Activated CD8-positive, alpha-beta T cell treated with anti-CD3 and anti-CD28 coated beads, Interleukin-2, amount 10 ng/mL, durations not matched to agents 7 days and 5 days (primary cell): ENCODE measurements at places on chromosomes 5 and 9.

GRCh38 chr9:20208961-20209371, 413.3 kb downstream of the MLLT3 start:
- no peak for DNase-seq

DNA sequence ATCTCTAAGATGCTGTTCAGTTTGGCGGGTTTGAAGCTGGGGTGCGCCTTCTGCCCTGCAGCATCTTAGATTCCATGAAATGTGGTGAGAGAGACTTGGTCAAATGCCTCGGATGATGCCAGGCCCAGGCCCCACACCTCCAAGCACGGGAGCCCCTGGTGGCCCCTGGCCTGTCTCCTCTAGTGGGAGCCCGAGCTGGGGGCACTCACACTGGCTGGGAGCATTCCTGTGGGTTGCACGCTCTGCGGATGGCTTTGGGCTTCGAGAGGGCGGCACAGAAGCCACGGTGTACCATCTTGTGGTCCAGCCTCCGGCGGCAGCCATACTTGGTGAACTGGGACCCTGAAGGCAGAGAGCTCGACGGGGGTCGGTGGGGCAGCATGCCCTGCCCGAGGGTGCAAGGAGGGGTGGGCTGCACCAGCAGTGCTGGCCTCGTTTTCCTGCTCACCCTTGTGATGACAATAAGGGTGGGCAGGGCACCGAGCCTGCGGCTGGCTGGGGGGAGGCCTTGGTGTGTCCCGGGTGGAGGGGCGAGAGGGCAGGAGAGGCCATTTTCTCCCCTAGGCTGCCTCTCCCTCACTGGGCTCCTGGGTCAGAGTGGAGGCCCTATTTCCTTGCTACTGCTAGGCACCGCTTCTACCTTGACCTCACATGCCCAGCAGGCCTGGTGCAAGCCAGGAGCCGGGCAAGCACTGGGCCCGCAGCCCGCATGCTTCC, 65.8 kb downstream of the ZNF354C start:
- no peak for DNase-seq

DNA sequence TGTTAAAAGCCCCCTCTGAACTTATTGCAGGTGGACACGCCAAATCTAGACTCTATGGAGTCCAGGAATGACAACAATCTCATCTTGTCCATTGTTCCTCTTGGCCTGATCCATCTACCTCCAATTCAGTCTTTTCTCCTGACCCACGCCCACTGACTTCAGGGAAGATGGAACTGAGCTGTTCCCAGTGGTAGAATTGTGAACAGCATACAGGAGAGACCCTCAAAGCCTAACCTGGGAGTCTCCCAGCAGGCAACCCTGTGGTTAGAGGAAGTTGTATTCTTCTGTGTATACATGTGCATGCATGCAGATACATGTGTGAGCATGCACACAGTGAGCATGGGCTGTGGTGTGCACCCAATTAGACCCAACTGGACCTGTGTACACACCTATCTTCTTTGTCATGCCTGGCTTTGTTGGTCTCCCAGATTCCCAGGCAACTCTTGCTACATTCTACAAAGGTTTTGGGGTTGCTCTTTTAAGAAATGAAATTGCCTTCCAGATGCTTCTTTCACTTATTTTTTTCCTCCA, 286.0 kb downstream of the ZSWIM6 start:
- DNase-seq: no peak

DNA sequence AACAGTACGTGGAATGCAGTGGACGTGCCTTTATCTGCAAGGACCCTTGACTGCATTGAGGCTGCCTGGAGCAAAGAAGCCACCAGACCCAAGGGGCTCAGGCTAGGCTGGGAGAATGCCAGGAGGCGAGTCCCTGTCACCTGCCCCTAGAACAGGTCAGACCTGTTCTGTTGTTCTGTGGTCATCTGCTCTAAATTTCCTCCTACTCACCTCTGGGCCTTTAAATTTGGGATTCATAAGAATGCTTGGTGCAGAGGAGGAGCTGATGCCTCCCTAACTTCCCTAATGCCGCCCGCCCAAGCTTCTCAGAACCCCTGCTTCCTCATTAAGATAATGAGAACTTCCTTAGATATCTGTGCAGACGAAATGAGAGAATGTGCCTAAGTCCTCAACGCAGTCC, 32.0 kb downstream of the DAPK1 start:
- DNase-seq: no peak

- DNase-seq: peak; percentile 94
Measured at GRCh38 chr5:148826053-148826738, at the start of gene ADRB2. TSS of gene ADRB2 (plus strand) at chr5:148826611. CDS start at chr5:148826832, 221 bp downstream.

DNA sequence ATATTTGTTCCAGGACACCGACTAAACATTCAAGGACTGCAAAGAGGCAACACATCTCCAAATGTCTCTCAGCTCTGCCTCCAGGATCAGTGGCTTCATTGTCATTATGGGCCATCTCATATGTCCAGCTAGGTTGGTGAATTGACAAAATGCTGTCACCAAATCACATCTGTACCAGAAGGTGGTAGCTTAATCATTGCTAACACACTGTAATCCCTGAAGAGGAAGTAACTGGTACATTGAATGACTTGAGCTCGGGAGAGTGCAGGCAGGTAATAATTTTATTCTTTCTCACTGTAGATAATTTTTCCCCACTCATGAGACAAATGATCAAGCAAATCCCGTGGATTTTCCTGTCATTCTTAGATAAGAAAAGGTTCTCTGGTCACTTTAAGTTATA, 169.8 kb downstream of the SEMA6A start:
- no peak for DNase-seq

GRCh38 chr5:56910210-56910965, 992 bp downstream of the SETD9 start:
- DNase-seq: no peak

DNA sequence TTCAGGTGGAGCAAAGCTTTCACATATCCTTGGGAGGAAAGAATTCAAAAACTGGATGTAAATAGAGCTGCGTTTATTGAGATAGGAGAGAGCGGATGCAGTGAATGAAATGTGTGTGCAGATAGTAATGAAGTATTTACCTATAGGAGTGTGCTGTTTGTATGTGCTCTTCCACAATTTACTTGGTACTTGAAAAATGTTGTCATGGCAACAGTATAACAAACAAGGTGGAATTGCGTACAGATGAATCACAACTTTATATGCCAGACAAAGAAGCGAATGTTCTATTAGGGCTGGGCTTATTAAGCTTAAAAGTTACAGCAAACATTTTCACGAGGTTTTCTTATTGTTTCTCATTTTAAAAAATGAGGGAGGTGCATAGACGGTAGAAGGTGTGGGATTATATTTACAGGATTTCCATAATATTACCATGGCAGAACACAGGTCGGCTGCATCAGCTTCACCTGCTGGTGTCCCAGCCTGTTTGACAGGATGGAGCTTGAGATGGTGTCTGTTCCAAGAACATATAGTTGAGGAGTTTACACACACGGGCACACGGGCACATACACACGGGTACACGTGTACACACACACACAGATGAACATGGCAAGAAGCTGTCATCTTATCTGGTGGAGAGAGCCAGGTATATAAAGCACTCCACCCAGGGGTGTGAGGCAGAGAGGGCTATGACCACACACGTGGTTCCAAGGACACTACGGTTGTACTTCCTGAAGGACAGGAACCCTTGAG, 155.7 kb downstream of the RMI1 start:
- DNase-seq: no peak

- DNase-seq: no peak
Measured at GRCh38 chr9:108049671-108050494, 560.3 kb upstream of the KLF4 start.

- no peak for DNase-seq
Measured at GRCh38 chr9:7320139-7320538, 479.4 kb downstream of the DMAC1 start.

DNA sequence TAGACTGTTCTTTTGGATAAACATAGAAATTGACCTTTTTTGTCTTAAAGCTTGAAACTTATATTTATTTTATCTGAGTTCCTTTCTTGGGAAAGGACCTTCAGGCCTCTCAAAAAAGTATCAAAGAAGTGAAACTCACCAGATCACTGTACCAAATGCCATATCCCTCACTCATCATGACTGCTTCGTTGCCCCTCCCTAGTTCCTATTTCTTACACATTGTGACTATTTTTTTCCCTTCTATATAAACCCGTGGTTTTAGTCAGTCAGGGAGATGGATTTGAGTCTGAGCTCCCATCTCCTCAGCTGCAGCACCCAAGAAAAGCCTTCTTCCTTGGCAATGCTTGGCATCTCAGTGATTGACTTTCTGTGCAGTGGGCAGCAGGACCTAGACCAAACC, 129.4 kb downstream of the LPAR1 start:
- DNase-seq: no peak

DNA sequence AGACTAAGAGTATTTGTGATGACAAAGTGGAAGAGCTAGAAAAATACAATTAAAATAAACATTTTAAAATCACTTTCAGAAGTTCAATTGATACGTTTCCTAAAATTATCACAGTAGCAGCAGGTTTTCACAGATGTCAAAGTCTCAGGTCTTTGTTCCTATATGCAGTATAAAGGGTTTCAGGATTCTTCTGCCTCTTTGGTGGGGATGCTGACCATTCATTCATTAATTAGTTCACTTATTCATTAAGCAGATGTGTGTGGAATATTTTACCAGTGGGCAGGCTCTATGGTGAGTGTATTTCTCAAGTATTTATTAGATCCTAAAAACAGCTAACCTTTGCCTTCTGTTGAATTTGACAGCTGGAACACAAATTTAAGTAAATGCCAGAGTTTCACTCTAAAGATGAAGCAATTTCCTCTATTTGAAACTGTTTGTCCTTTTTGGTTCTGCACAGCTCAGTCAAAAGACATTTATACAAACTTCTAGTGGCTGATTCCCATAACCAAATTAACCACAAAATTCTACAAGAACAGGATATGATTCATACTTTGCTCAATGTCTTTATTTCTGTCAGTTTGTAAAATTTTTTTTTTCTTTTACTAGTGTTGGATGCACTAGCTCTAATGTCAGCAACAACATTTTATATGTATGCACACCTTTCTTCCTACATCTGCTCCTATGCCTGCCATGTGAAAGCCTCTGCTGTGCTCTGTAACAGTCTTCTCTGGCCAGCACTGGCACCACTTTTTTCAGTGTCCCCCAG, 75.9 kb upstream of the PRR16 start:
- DNase-seq: no peak

GRCh38 chr5:59071755-59072549, 489.1 kb downstream of the RAB3C start:
- no peak for DNase-seq

- DNase-seq: peak; percentile 83
Measured at GRCh38 chr5:178145965-178146820, 7.5 kb downstream of the NHP2 start.

GRCh38 chr9:28389411-28389810, 816.1 kb upstream of the C9orf72 start:
- no peak for DNase-seq

GRCh38 chr9:109031241-109031640, 17.9 kb upstream of the CTNNAL1 start:
- DNase-seq: no peak

GRCh38 chr5:96975656-96976055, 39.8 kb downstream of the LNPEP start:
- no peak for DNase-seq

GRCh38 chr9:21592063-21592338, 109.9 kb upstream of the IFNE start:
- no peak for DNase-seq

DNA sequence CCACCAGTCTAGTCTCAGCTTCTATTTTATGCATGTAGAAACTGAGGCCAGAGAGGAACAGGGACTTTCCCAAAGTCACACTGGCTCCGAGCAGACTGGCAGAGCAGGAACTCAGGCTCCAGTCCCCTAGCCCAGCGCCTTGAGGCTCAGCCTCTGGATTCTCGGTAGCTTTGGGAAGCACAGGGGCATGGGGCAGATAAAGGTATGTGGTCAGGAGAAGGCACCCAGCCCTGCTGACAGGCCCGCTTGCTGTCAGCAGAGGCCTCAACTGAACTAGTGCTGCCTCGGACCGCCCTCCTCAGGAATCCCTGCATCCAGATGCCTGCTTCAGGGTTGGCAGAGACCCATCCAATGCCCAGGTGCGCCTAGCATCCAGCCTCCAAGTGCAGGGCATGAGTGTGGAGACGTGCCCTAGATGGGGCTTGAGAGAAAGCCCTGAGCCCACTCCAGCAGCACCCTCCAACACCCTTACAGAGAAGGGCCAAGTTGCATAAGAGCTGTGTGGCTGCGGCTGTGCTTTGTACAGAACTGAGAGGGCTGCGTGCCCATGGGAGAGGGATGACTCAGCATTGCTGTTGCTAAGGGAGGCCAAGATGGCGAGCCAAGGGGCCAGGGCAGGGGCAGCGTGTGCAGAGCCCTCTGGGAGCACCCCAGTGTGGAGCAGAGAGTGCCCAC, 168.6 kb downstream of the MACROH2A1 start:
- DNase-seq: no peak
